ENCODE measurements at places on chromosomes 13 and 19. TPM values are rescaled to one million over a fixed set of nuclear protein-coding genes. Genes with fewer than 3 reads are reported as not detected.

GRCh38 chr13:21450936-21451335 is 8.2 kb downstream of the ZDHHC20 start:
- H3K27me3 ChIP-seq = no peaks in the 10 kb centered on the region
- no peak overlapping the region for H3K4me3 ChIP-seq
- H3K27ac ChIP-seq = no peak overlapping the region
- no peaks in the 10 kb centered on the region for H3K4me1 ChIP-seq

GRCh38 chr13:111115061-111115964 is at the start of gene ARHGEF7:
Gene ARHGEF7, plus strand, starts transcription at chr13:111115310. Its CDS starts 217 bp downstream, at chr13:111115527.
- no peaks in the 10 kb centered on the region for H3K36me3 ChIP-seq
- H3K4me1 ChIP-seq = peaks cover 5% of the 10 kb centered on the region
- peak within 1 kb of the TSS; percentile 66 for H3K4me3 ChIP-seq
- DNase-seq = no peak
- peak within 1 kb of the TSS; percentile 94 for H3K27ac ChIP-seq
- no peaks in the 10 kb centered on the region for H3K27me3 ChIP-seq

GRCh38 chr13:98525456-98526181 is 51.3 kb downstream of the STK24 start:
- no peak overlapping the region for H3K4me3 ChIP-seq
- no peaks in the 10 kb centered on the region for H3K36me3 ChIP-seq
- H3K27me3 ChIP-seq = no peaks in the 10 kb centered on the region
- peaks cover under 1% of the 10 kb centered on the region for H3K4me1 ChIP-seq

GRCh38 chr13:21116141-21116540 is 54.8 kb upstream of the LATS2 start:
- no peaks in the 10 kb centered on the region for H3K4me1 ChIP-seq
- no peaks in the 10 kb centered on the region for H3K36me3 ChIP-seq
- DNase-seq = no peak
- no peak overlapping the region for H3K27ac ChIP-seq

- DNase-seq = no peak
- H3K4me3 ChIP-seq = no peak overlapping the region
- peaks cover 9% of the 10 kb centered on the region for H3K4me1 ChIP-seq
These were observed 8.3 kb downstream of the ZNF837 start for GRCh38 chr19:58372311-58373133.

DNA sequence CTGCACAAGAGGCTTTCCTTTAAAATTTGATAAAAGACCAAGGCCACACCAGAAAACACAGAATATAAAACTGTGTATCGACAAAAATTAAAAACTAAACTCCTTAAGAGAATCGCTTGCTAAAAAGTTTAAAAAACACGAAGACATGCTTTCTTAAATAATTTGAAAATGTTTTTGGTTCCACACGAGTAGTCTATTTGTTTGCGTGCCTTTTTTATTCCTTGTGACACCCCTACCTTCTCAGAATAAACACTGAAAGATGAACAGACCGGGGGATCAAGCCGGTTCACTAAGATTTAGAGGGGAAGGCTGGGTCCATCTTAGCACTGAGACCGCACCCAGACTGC is 256.4 kb upstream of the STARD13 start:
- H3K27me3 ChIP-seq = no peaks in the 10 kb centered on the region
- no peak for DNase-seq
- H3K4me1 ChIP-seq = peaks cover 5% of the 10 kb centered on the region
- no peaks in the 10 kb centered on the region for H3K36me3 ChIP-seq
- H3K4me3 ChIP-seq = peak overlapping the region; percentile 69

GRCh38 chr13:92781965-92782690 is 444.5 kb upstream of the GPC6 start:
- no peak overlapping the region for H3K4me3 ChIP-seq
- H3K27me3 ChIP-seq = no peaks in the 10 kb centered on the region
- H3K27ac ChIP-seq = no peak overlapping the region
- H3K36me3 ChIP-seq = no peaks in the 10 kb centered on the region

- H3K4me1 ChIP-seq = no peaks in the 10 kb centered on the region
- no peak overlapping the region for H3K4me3 ChIP-seq
- no peak for DNase-seq
These were observed 684.1 kb downstream of the DIAPH3 start for GRCh38 chr13:59479629-59480028.

- no peaks in the 10 kb centered on the region for H3K27me3 ChIP-seq
- no peak for DNase-seq
- no peak overlapping the region for H3K27ac ChIP-seq
- H3K4me1 ChIP-seq = no peaks in the 10 kb centered on the region
- H3K4me3 ChIP-seq = no peak overlapping the region
- no peaks in the 10 kb centered on the region for H3K36me3 ChIP-seq
These were observed 64.1 kb downstream of the SLC15A1 start for GRCh38 chr13:98688373-98688772.

DNA sequence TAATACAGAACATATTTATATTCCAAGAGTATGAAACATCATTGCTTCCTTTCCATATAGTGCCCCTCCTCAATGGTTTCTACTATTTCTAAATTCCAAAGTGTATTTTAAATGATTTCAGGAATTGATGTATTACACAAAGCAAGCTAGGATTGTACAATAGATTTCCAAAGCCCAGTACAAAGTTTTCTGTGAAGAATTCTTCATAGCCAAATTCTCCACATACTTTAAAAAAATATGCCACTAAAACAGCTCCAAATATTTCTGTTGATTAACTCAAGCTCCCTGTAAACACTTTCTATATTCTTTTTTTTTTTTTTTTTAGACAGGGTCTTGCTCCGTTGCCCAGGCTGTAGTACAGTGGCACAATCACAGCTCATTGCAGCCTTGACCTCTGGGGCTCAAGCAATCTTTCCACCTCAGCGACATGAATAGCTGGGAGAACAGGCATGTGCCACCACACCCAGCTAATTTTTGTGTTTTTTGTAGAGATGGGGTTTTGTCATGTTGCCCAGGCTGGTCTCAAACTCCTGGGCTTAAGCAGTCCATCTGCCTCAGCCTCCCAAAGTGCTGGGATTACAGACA is 50.6 kb downstream of the ELF1 start:
- H3K4me3 ChIP-seq = no peak overlapping the region
- no peaks in the 10 kb centered on the region for H3K4me1 ChIP-seq
- no peak for DNase-seq
- H3K27ac ChIP-seq = no peak overlapping the region
- H3K36me3 ChIP-seq = no peaks in the 10 kb centered on the region

- H3K27ac ChIP-seq = no peak overlapping the region
- no peaks in the 10 kb centered on the region for H3K4me1 ChIP-seq
- H3K27me3 ChIP-seq = no peaks in the 10 kb centered on the region
- no peak for DNase-seq
- H3K36me3 ChIP-seq = no peaks in the 10 kb centered on the region
These were observed 95.2 kb downstream of the FRY start for GRCh38 chr13:32126756-32127155.

- no peaks in the 10 kb centered on the region for H3K36me3 ChIP-seq
- DNase-seq = no peak
- no peak overlapping the region for H3K4me3 ChIP-seq
- H3K27me3 ChIP-seq = no peaks in the 10 kb centered on the region
These were observed 27.8 kb downstream of the CNFN start for GRCh38 chr19:42362342-42362741.

DNA sequence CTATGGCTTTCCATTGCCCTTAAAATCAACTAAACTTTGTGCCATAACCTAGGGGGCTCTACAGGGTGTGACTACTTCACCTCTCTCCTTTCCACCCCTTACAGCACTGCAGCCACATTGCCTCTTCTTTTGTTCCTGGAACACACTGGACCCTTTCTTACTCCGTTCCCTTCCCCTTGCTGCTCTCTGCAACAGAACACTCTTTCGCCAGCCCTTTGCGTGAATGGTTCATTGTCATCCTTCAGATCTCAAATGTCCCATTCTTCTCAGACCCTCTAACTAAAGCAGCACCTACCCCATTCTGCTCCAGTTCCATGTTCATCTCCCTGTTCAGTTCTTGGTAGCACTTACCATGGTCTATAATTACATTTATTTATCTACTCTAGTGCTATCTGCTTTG is 208.3 kb downstream of the OXGR1 start:
- H3K27me3 ChIP-seq = no peaks in the 10 kb centered on the region
- H3K27ac ChIP-seq = no peak overlapping the region
- no peaks in the 10 kb centered on the region for H3K36me3 ChIP-seq
- no peak overlapping the region for H3K4me3 ChIP-seq
- no peaks in the 10 kb centered on the region for H3K4me1 ChIP-seq

DNA sequence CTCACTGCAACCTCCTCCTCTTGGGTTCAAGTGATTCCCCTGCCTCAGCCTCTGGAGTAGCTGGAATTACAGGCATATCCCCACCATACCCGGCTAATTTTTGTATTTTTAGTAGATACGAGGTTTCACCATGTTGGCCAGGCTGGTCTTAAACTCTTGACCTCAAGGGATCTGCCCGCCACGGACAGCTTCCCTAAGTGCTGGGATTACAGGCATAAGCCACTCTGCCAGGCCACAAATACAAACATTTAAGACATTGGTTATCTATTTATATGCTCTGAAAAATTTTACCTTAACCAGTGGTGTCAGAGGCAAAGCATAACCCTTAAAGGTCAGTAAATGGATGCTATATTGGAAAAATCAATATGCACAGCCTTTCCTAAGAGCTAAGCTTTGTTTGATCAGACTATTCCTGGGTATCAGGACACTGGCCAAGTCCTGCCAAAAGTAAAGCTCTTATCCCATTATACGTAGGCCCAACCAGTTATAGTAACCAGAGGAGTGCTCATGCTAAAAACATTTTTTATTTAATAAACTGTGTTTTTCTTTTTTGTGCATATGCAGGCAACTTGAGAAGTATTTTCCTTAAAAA is 56.4 kb upstream of the STARD13 start:
- H3K36me3 ChIP-seq = no peaks in the 10 kb centered on the region
- no peaks in the 10 kb centered on the region for H3K27me3 ChIP-seq
- DNase-seq = no peak
- no peak overlapping the region for H3K27ac ChIP-seq
- H3K4me1 ChIP-seq = no peaks in the 10 kb centered on the region

- no peak overlapping the region for H3K4me3 ChIP-seq
- H3K4me1 ChIP-seq = no peaks in the 10 kb centered on the region
- H3K27me3 ChIP-seq = no peaks in the 10 kb centered on the region
- no peaks in the 10 kb centered on the region for H3K36me3 ChIP-seq
These were observed 161.2 kb upstream of the RNF113B start for GRCh38 chr13:98338310-98338709.

- H3K4me1 ChIP-seq = no peaks in the 10 kb centered on the region
- no peak overlapping the region for H3K27ac ChIP-seq
- H3K27me3 ChIP-seq = no peaks in the 10 kb centered on the region
- no peaks in the 10 kb centered on the region for H3K36me3 ChIP-seq
- no peak overlapping the region for H3K4me3 ChIP-seq
These were observed 364.0 kb downstream of the LMO7 start for GRCh38 chr13:76000131-76000530.

GRCh38 chr19:1090731-1091543 is 4.2 kb downstream of the POLR2E start:
- no peaks in the 10 kb centered on the region for H3K36me3 ChIP-seq
- no peak overlapping the region for H3K4me3 ChIP-seq
- peaks cover 12% of the 10 kb centered on the region for H3K4me1 ChIP-seq

DNA sequence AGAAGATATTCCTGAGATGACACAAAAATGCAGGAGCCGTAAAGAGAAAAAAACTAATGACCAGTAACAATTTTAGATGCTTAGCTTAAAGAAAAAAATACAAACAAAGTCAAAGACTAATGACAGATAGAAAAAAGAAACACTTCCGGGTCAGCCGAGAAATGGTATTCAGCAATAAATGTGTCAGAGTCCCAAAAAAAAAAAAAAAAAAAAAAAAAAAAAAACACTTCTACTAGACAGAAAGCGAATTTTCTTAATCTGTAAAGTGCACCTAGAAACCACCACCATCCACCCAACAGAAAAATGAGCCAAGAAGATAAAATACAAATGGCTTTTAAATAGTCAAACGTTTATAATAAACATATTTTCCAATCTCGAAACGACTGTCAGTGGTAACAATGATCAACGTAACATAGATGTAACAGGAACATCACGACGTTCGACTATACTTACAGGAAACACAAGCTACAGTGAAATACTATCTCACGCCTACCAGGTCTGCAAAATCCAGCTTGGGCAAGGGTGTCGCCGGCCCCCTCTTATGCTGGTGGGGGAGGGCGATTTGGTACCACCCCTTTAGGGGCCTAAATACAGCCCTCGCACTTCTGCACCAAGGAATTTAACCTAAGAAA is 10.6 kb downstream of the ABHD17A start:
- peak overlapping the region; percentile 87 for H3K27ac ChIP-seq
- peaks cover 27% of the 10 kb centered on the region for H3K4me1 ChIP-seq
- DNase-seq = no peak
- H3K27me3 ChIP-seq = no peaks in the 10 kb centered on the region
- H3K4me3 ChIP-seq = peak overlapping the region; percentile 76
- H3K36me3 ChIP-seq = no peaks in the 10 kb centered on the region

GRCh38 chr19:10424011-10424637 is 3.8 kb downstream of the PDE4A start:
- H3K4me3 ChIP-seq = peak overlapping the region; percentile 42
- peaks cover 61% of the 10 kb centered on the region for H3K27me3 ChIP-seq
- peaks cover 17% of the 10 kb centered on the region for H3K4me1 ChIP-seq
- H3K27ac ChIP-seq = no peak overlapping the region

DNA sequence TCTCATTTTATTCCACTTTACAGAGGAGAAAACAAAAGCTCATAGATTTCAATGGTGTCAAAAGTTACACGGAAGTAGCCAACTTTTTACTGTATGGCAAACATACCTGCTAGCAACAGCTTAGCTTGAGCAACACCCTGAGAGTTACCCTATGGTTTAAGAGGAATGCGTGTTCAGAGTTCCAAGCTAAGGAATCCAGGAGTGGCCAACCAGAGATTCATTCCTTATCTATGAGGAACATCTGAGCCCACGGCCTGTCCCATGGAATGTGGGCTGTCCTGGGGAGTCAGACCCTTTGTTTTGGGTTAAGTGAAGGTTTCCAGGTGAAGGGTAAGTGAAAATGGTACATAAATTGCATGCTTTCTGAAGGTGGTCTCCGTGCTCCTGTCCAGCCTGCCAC is 67.5 kb downstream of the STARD13 start:
- no peaks in the 10 kb centered on the region for H3K27me3 ChIP-seq
- H3K4me1 ChIP-seq = no peaks in the 10 kb centered on the region
- H3K4me3 ChIP-seq = no peak overlapping the region
- DNase-seq = no peak
- no peaks in the 10 kb centered on the region for H3K36me3 ChIP-seq

- H3K27ac ChIP-seq = no peak overlapping the region
- H3K36me3 ChIP-seq = no peaks in the 10 kb centered on the region
- no peaks in the 10 kb centered on the region for H3K4me1 ChIP-seq
- no peak overlapping the region for H3K4me3 ChIP-seq
- DNase-seq = peak; percentile 28
These were observed 1726.0 kb downstream of the EFNB2 start for GRCh38 chr13:104809483-104809882.

KLF12 gene
- 8.5 TPM for total RNA-seq

GNG8 gene
- total RNA-seq = not detected

UPK1A gene
- not detected for total RNA-seq

GJA3 gene
- total RNA-seq = not detected

ZNF667 gene
- 2.9 TPM for total RNA-seq

PLK5 gene
- not detected for total RNA-seq

ZNF556 gene
- 0.33 TPM for total RNA-seq

KLK14 gene
- not detected for total RNA-seq

TIMM13 gene
- 28.1 TPM for total RNA-seq

GSK3A gene
- total RNA-seq = 18.7 TPM

HSPB6 gene
- 144 TPM for total RNA-seq

SHD gene
- not detected for total RNA-seq

CNN1 gene
- 106 TPM for total RNA-seq

ZNF626 gene
- total RNA-seq = 21.0 TPM

ARHGAP45 gene
- total RNA-seq = 23.9 TPM

PRODH2 gene
- total RNA-seq = not detected

ONECUT3 gene
- total RNA-seq = not detected

MTIF3 gene
- 72.7 TPM for total RNA-seq

Data from breast epithelium (tissue), 4 donors.